Activated CD4-positive, CD25-positive, alpha-beta regulatory T cell (primary cell): ENCODE measurements at places on chromosomes 1 and 21.
A peak's percentile ranks its signal among the peaks of the same experiment; 100 is the strongest.

GRCh38 chr21:31752352-31752751 lies 20.4 kb upstream of the SCAF4 start:
- no peak for DNase-seq

DNA sequence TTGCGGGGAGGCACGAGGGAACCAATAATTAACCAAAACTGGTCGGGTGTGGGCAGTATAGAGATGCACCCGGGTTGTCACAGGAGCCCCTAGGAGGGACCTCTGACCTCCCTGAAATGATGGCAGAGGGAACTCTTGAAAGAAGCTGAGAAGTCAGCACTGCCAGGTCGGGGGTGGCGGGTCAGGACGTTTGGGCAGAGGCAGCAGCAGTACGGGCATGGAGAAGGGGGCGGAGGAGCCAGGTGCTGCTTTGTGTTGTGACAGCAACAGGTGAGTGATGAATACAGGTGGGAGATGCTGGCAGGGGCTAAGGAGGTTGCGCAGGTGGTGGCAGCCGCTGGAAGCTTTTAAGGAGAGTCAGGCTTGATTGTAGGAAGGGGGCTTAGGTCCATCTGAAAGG lies 11.7 kb downstream of the TNFRSF1B start:
- DNase-seq: no peak

DNA sequence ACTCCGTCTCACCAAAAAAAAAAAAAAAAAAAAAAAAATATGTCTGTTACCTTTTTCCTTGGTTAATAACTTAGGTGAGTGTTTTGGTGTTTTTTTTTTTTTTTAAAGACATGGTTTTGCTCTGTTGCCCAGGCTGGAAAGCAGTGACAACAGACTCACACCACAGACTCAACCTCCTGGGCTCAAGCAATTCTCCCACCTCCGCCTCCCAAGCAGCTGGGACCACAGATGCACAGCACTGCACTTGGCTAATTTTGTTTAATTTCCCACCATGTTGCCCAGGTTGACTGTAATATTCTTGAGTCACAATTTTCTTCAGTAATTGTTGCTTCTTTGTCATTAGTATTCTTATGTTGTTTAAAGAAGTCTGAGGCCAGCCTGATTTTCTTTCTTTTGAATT lies 149.2 kb upstream of the SYT6 start:
- DNase-seq: no peak

DNA sequence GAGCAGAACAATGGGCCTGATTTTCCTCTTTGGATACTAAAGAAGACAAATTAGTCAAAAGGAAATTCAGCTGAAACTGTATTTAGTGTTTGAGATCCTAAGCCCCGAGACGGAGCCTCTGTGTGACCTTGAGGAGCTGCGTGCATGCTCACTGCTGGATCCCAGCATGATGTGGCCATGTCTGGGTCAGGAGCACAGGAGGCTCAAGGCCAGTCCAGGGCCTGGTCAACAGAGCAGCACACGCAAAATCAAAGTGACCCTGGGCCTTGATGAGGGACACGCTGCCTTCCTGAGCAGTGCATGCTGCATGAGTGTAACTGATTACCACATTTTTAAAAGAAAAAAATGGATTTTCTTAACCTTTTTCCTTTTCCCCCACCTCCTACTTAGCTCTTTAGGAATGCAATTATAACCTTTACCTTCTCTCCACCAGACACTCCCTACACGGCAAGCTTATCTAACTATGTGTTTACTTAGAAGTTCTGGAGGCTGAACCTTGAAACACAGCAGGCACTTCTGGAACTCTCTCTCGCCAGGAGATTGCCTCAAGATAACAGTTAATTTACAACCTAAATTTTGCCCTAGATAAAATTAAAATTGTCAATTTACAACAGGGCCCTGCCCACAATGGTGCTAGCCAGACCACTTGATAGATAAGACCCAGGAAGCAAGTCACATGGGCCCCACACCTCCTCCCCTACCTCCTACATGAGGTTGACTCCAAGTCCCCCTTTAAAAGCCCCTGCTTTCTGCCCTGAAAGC lies 144.6 kb downstream of the LRIG2 start:
- DNase-seq: no peak

- no peak for DNase-seq
These were observed 10.0 kb upstream of the LEFTY2 start for GRCh38 chr1:225950905-225951497.

DNA sequence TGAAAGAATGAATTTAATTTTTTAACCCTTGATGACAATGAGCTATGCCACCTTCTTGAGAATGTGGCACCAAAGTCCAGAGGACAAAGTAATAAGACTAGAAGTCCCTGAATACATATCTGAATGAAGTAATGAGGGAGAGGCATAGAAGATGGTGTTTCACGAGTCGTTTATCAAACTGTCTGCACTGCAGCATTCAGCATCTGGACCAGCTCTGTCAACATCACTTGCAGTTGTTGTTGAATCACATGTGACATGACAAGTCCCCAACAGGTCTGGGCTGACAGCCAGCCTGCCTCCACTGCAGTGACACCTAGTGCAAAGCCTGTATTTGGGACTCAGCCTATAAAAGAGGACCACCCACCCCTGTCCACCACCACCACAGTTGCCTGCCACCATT lies 17.3 kb upstream of the GALNT2 start:
- DNase-seq: no peak

DNA sequence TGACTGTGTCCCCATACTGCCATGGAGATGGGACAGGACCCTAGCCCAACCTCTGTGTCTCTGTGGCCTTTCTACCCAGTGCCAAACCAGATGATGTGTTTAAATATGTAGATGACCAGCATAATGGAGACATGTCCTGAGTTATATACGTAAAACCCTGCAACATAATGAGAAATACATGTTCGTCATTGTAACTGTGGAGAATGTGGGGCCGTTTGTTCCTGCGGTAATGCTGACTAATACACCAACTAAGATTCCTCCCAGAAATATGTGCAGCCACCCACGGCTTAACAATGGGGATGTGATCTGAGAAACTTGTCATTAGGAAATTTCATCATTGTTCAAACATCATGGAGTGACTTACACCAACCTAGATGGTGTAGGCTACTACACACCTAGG lies 71.7 kb upstream of the SIM2 start:
- DNase-seq: no peak

DNA sequence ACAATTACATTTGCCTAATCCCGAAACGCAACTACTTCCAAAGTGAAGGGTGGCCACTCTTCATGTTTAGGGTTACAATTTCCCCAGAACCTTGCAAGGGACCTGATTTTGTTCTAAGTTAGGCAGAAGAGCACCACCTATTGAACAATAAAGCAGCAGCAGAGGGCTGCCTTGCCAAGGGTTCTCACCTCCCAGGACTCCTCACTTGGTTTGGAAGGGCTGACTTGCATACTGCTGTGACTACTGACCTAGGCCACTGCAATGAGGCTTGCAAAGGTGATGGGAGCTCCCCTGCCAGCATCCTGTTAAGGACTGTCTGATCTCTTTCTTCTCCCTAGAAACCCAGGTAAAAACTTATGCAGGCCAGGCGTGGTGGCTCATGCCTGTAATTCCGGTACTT lies 14.2 kb downstream of the MTOR start:
- no peak for DNase-seq

- DNase-seq: no peak
These were observed 94.0 kb upstream of the FMN2 start for GRCh38 chr1:239997515-239998311.

DNA sequence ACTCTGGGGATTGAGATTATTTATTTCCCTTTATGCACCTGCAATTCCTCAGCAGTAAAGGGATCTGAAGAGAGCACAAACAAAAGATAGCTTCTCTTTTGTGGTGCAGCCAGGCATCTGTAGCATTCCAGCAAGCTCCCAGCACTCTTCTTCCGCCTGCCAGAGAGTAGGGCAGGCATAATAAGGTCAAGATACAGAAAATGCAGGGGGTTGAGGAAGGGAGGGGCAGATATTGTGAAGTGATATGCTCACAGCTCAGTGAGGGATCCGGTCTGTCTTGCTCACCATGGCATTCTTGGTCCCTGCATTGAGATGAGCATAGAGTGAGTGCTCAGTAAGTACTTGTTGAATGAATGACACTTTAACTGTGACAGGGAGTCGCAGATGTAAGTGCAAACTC lies 23.9 kb downstream of the FASLG start:
- DNase-seq: no peak

GRCh38 chr1:103372866-103373265 lies 152.6 kb upstream of the RNPC3 start:
- DNase-seq: no peak

DNA sequence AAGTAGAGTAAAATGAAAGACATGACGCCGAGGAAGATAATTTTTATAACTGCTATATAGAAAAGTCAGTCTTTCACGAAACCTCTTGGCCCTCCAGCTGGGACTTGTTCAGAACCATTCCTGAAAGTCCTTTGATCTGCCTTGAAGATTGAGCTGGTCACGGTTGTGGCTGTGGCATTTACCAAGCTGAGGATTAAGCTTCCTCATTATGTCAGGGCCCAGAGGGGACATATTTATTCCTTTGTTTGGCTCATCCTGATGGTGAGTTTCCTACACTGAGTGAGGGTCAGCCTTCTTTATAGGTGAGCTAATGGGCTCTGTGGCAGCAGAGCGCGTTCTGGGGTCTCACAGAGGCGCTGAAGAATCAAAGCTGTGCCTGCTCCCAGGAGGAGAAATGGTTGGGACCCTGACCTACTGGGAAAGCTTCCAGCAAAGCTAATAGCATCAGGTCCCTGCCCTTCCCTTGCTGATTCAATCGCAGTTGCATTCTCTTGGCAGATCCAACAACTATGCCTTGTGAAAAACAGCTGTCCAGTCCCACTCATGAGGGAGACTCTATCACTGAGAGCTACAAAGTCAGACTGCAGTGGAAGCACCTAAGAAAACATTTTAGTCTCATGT lies 43.2 kb upstream of the PBX1 start:
- DNase-seq: no peak

- no peak for DNase-seq
These were observed 59.4 kb downstream of the GPR137B start for GRCh38 chr1:236201786-236202185.

- no peak for DNase-seq
These were observed 66.6 kb downstream of the DIRAS3 start for GRCh38 chr1:67983867-67984266.

- DNase-seq: no peak
These were observed 49.1 kb downstream of the DMAP1 start for GRCh38 chr1:44262414-44262813.

DNA sequence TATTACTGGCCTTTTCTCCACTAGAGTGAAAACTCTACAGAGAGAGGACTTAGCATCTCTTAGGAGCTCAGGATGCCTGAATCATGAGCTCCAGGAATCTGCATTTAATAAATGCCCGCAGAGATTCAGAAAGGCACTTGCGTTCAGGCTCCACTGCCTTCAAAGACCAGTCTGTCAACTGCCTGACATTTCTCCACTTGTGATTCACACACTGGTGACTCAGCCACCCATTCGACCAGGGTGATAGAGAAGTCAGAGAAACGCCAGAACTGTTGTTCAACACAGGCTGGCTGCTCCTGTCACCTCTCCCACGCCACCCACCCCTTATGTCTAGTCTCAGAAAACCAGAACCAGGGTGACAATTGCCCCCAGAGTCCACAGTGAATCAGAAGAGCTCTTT lies 26.9 kb upstream of the LBR start:
- no peak for DNase-seq

DNA sequence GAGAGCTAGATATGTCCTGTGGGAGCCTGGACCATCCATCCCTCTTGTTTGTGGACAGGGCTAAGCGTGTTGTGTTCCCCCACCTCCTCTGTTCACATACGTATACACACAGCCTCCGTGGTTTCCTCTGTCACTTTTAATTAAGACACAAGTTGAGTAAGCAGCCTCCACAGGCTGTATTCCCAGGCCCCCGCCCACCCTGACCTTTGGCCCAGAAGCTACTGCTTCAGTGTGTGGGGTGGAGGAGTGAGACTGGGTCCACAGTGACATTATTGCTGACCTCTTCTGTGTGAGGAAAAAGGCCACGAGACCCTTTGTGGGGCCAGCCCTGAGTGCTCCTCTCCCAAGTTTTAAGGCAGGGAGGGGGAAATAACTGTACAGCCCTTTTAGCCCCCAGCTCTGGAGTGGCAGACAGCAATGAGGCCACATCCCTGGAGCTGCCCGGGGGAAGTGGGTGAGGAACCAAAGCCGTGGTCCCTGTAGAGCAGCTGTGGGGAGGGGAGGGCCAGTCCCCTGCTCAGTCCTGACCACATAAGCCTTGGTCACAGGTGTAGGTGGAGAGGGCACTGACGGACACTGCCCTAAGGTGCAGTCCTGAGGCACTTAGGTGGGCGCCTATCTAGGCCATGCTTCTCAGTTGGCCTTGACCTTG lies 4.4 kb downstream of the ELOVL1 start:
- DNase-seq: no peak

- DNase-seq: no peak
These were observed 141.5 kb upstream of the KCNK2 start for GRCh38 chr1:214941061-214941460.

GRCh38 chr1:156217871-156218270 lies 5.1 kb downstream of the PMF1 start:
- peak; percentile 18 for DNase-seq

- no peak for DNase-seq
These were observed 24.0 kb downstream of the NSUN4 start for GRCh38 chr1:46364612-46365011.

DNA sequence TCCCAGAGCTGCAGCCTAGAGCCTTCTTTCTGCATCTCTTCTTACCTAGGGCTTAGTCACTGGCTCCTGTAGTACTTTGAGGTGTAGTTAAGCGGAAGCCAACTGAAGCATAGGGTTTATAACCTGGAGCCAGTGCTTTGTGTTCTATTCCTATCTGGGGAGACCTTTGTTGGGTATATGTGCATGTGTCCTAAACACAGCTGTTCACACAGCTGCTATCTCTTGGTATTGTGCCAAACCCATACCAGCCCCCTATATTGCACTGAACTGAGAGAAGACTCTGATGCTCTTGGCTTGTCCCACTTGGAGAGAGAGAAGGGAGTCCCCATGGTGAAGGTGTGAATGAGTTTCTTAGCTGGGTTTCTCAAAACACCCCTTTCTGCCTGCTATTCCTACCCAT lies 17.2 kb upstream of the NFASC start:
- no peak for DNase-seq

GRCh38 chr1:51968632-51969031 lies 21.9 kb downstream of the RAB3B start:
- DNase-seq: no peak

DNA sequence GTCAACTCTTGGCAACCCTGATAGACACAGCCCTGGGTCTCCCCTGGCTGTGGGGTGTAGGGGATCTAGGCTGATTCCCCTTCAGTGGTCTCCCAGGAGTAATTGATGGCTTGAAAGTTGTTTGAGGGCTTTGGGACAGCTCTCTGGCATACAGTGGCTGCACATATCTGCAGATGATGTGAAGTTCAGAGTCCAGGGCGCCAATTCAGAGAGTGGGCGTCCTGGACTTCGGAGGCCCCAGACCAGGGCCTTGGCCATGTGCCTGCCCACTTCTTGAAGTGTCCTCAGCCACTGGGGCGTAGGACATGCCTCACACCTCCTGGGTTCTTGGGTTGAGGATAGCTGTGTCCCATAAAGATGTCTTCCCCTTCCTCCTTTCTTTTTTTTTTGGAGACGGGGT lies 2.6 kb downstream of the INAVA start:
- no peak for DNase-seq

DNA sequence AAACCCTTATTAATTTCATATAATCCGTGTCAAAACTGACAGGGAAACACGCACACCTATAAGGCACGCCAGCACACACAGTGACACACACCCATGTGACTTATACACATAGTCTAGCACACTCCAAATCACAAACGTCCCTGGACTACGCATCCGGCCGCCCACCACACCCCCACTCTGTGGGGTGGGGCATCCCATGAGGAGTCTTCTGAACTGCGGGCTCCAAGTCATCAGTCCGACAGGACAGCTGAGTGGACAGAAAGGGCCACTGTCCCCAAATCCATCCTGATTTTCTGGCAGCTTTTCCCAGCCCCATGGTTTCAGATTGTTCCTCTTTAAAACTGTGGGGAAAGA lies 829 bp downstream of the PEA15 start:
- DNase-seq: peak; percentile 7
